ENCODE measurements at places on chromosomes 6 and 20.

DNA sequence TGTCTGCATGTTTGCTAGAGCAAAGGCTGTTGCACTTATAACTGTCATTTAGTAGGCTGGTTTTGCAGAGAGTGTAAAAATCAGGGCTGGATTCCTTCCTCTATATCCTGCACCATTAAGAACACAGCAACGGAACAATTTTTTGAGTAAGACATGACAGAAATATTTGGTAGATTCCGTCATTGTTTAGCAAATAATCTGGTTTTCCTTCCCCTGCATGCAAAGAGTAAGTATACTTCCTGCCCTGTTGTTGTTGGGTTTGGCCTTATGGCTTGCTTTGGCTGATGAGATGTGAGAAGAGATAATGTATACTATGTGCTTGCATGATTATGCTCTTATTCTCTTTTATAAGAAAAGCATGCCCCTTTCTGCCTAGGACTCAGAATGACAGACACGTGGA, 23.8 kb downstream of the MANEA start:
- no peak for DNase-seq

GRCh38 chr6:3022765-3023662, 23.3 kb downstream of the NQO2 start:
- DNase-seq, result no peak

DNA sequence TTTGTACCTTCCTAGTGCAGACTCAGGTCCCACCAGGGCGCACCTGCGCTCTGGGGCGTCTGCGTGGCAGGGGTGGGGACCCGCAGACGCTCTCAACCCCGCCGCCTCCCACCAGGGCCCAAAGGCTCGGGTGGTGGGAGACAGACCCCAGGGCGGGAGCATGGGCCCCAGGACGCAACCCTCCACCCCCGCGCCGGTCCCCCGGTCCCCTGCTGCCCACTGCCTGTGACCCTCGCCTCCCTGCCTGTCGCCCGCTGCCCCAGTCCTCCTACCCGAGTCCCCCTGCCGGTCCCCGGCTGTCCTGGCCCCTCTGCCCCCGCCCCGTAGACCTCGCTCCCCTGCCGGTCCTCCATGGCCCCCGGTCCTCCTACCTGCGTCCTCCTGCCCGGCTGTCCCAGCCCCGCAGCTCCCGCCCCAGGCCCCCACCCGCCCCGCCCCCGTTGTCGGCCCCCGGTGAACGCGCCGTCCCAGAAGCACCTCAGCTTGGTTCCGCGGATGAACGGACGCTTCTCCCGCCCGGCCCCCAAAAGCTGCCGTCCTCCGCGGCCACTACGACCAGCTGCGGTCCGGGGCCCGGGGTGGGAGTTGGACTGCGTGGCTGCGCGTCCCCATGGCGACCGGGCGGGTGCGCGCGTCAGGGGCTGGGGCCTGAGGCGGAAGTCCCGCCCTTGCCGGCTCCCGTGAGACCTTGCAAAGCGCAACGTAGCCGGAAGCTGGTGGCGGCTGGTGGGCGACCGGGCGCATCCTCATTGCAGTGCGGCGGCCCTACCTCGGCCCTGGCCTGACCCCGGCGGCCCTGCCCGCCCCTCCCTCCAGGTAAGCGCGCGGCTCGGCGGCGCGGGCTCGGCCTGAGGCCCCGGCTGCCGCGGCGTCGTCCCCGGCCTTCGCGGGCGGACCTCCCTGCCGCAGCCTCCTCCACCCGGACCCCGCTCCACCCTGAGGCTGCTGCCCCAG, at the start of gene ARFGAP1:
ARFGAP1 (plus strand) TSS at position 709 of the 954 bp plus-strand sequence. CDS start 2,768 bp downstream, outside the sequence.
- DNase-seq, result peak; percentile 97

DNA sequence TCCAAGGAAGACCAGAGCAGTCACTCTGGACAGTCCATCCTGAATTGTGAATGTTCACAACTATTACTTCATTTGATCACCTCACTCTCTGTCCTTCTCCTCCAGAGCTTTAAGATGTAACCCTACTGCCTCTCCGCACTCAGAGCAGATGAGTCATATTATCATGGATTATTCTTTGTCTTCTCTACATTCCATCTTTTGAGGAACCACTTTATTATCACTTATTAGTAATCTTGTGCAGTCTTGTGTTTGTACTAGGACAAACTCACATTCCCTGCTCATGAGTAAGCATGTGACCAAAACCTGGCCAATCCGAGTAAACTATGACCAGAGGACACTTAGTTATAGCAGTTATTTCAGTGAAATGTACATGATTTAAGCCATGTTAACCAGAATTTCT, 401.5 kb upstream of the ADGRB3 start:
- no peak for DNase-seq

Measured in eye (tissue), 1 donor.